ENCODE measurements at places on chromosomes 3 and 15.

DNA sequence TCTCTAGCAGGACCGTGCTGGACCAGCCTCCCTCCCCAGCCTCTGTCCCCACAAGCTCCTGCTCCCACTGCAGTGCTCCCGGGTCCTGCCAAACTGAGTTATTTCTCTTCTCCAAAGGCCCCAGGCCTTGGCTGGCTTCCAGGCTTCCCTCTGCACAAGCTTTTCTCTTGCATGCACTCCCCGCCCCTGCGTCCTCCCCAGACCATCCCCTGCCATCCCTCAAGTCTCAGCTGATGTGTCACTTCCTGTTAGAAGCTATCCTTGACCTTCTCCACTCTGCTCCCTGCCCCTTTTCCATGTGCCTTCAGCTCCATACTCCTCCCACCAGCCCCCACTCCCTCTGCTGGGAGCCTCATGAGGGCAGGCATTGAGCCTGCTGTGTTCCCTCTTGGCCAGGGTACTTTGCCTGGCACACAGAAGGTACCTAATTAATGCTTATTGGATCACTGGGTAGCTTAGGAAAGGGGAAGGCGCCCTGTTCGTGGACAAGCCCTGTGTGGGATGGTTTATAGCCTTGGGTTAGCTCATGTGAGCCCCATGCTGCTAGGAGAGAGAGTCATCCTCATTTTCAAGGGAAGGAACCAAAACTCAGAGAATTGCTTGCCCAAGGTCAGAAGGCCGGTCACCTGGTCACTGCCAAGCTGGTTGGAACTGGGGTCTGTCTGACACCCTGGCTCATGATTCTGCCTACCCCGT is 56.4 kb downstream of the FEM1B start:
- DNase-seq, result no peak

DNA sequence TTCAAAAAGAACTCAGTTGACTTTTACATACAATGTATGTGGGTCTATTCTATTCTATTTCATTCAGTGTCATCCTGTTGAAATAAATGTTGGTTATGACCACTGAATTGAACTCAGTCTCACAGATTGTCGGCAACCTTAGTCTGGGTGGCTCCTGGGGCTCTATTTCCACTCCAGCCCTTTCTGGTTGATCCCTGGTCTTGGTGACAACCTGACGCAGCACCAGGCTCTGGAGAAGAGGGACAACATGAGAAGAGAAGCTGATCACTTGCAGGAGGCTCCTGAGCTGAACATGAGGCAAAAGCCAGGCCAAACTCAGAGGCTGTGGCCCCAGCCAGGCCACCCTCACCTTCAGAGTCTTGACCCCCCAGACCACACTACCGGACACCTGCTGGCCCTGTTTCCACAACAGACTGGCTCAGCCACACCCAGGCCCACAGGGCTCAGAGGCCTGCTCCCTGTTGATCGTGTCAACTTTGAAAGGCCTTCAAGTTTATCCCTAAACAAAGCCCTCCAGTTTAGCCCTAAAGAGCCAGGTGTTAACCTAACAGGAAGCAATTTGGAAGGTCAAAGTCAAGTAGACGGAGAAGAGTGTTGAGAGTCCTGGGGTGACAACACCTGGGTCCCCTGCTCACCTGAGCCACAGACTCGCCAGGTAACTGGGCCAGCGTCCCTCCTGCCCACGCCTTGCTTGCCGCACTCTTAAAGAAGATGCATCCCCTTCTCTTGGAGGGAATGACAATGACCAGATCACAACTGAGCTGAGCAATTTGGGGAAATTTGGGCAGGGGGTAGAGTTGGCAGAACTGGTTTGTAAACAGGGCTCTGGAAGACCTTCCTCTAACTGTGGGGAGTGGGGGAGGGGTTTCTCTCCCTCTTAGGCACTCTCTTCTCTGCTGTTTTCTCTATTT is 15.4 kb upstream of the MUC20 start:
- no peak for DNase-seq

- DNase-seq, result no peak
Observed at GRCh38 chr3:39106851-39107387, 508 bp downstream of the GORASP1 start.

DNA sequence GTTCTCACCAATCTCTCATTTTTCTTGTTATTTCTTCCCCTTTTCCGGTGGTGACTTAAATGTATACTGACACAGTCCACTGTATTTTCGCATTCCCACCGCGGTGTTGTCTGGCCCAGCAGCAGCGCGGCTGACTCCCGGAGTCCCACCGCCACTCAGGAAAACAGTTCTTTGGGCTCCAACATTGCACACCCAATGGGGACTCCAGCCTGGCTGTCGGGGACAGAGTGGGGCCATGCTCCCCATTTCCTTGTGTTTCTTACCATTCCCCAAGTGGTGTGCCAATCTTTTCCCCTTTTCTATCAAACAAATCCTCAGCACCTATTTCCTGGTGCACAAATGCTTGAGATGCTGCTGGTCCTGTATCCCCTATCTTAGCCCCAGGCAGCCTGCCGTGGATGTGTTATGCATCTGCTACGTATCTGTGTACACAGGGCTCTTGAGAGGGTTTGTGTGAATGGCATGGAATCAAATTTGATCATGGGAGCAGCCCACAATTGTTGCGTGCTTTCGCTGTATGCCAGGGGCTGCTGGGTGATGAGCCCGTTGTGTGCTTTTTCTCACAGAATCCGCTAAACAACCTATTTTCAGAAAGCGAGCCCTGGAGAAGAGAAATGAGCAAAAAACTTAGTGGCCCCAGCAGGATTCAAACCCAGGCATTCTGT is 219.1 kb upstream of the RGMA start:
- DNase-seq, result no peak

DNA sequence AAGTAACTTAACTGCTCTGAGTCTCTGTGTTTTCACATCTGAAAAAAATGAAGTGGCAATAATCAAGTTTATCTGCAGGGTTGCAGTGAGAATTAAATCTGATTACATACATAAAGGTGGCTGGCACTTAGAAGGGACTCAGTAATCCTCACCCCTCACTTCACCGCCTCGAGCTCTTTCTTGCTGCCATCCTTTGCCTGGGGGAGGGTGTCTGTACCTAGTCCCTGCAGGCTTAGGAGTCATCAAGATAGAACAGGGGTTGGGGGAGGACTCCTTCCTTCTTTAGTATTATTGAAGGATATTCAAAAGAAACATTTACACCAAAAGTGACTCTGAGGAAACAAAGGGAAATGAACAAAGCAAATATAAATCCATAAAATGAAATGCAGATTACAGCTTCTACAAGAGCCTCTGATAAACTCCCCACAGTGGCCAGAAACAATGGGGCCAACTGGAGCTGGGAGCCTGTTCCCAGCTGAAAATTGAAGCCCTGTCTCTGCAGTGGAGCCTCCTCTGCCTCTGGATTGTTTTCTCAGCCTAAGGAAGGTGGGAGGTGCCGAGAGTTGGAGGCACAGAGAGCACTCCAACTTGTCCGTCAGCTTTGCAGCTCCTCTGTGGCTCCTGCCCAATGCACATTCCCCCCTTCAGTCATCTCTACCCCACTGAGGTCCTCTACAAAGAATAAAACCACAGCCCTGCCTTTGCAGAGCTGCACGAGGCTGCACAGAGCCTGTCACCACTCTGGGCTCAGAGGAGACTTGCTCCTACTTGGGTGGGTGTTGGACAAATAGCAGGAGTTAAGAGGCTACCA is 41.8 kb downstream of the CRYGS start:
- no peak for DNase-seq

- DNase-seq, result no peak
Observed at GRCh38 chr3:128390867-128391266, 75.8 kb downstream of the DNAJB8 start.

- DNase-seq, result peak; percentile 2
Observed at GRCh38 chr3:60809857-60810610, 441.2 kb downstream of the FHIT start.

GRCh38 chr15:53038655-53038941 is 248.5 kb upstream of the ONECUT1 start:
- DNase-seq, result no peak

- DNase-seq, result no peak
Observed at GRCh38 chr3:72892081-72892775, 4.4 kb downstream of the GXYLT2 start.

GRCh38 chr3:126101521-126101982 is 17.6 kb upstream of the SLC41A3 start:
- DNase-seq, result no peak

GRCh38 chr3:159669766-159670165 is 318.9 kb upstream of the IL12A start:
- DNase-seq, result no peak

DNA sequence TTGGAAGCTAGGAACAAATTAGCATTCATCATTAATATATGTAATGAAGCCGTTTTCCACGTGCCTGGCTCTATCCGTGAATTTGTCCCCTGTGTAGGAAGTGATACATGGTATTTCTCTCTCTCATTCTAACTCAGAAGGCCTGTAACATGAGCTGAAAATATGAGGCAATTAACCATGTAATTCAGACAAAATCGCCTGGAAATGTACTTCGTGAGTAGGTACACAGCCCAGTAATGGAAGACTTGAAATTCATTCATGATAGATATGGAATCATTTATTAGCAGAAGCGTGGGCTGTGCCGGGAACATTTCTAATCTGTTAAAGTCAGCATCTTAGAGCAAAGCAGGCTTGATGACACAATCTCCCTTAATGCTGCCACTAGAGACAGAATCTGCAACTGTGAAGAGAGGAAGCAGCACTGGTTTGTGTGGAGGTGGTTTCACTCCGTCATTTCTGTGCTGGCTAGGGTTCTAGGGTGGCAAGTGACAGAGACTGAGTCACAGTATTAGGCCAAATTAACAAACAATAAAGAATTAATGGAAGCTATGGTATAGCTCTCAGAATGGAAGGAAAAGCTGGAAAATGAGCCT is 225.0 kb upstream of the PROK2 start:
- DNase-seq, result no peak

DNA sequence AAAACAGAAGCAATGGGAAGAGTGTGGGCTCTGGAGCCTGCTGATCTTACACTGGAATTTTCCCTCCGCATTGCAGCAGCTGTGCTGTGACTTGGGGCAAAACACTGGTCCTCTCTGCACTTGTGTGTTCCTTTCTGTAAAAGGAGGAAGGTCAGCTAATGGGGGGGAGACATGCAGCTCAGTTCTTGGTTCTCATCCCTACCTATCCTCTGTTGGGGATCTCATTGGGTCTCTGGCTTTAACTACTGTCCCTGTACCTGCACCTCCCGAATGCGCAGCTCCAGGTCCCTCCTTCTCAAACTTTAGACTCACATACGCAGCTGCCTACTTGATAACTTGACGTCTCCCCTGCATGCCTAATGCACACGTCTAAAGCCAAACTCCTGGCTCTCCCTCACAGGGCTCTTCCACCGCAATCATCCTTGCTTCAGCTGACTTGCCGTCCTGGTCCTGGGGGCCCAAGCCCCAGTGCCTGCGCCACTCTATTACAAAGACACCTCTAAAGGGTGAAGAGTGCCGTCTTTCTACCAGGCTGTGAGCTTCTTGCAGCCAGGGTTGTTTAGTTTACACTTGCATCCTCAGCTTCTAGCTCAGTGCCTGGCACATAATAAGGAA is 5.9 kb upstream of the TMEM44 start:
- DNase-seq, result no peak

- no peak for DNase-seq
Observed at GRCh38 chr15:90837094-90837493, 31.3 kb upstream of the FURIN start.

GRCh38 chr3:45545476-45545875 is 49.1 kb upstream of the LIMD1 start:
- DNase-seq, result no peak

DNA sequence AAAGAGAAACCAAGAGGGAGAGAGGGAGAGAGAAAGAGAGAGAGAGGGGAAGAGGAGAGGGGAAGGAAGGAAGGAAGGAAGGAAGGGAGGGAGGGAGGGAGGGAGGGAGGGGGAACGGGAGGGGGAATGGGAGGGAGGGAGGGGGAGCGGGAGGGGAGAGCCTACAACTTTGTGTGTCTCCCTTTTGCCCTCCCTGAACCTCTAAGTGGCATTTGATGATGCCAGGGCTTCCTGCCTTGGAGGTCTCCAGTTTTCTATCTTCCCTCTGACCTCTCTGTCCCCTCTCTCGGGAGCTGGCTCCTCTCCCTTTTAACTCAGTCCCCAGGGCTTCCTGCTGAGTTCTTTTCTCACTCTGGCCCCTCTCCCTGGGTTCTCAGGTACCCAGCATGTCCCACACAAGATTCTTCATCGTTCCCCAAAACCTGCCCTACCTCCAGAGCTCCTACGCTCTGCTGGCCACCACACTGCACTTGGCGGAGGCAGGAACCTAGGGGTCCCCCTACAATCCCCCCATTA is 12.5 kb upstream of the FAM174B start:
- DNase-seq, result no peak

DNA sequence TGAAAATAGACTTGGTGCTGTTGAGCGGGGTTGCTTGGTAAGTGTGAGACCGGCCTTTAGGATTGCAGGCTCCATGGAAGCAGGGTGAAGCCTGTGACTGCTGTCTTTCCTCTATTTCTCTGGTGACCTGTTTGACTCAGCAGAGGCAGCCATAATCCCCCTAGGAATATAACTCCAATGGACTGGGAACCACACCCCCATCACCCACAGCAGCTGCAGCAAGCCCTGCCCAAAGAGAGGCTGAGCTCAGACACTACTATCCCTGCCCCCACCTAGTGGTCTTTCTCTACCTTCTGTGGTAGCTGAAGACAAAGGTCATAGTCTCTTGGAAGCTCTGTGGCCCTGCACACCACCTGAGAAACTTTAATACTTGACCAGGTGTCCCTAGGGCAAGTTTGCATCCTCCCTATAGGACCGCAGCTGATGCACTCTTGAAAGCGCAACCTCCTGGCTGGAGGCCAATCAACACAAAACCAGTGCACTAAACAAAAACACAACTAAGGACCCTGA is 133.6 kb upstream of the MRPL3 start:
- DNase-seq, result no peak

GRCh38 chr3:194314388-194315068 is 36.6 kb downstream of the CPN2 start:
- DNase-seq, result no peak

GRCh38 chr3:68935778-68936177 is 3.4 kb upstream of the TAFA4 start:
- no peak for DNase-seq

GRCh38 chr15:99305761-99306505 is 54.7 kb downstream of the LRRC28 start:
- peak; percentile 50 for DNase-seq

DNA sequence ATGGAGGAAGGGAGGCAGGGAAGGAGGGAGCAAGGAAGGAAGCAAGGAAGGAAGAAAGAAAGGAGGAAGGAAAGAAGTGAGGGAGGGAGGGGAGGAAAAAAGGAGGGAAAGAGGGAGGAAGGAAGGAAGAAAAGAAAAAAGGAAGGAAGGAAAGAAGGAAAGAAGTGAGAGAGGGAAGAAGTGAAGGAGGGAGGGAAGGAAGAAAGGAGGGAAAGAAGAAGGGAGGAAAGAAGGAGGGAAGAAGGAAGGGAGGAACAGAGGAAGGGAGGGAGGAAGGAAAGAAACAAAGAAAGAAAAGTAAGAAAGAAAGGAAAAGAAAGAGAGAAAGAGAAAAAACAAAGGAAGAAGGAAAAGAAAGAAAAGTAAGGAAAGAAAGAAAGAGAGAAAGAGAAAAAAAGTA is 183.0 kb upstream of the SLC24A5 start:
- DNase-seq, result no peak

GRCh38 chr3:94069194-94069813 is 6.4 kb downstream of the NSUN3 start:
- DNase-seq, result no peak

- DNase-seq, result no peak
Observed at GRCh38 chr15:62241135-62241770, 76.2 kb upstream of the C2CD4B start.

- DNase-seq, result no peak
Observed at GRCh38 chr15:57549935-57550334, 41.8 kb upstream of the MYZAP start.
